Left kidney (tissue), 8 donors: ENCODE measurements at places on chromosomes 7 and 10. TPM values are rescaled to one million over a fixed set of nuclear protein-coding genes. Genes with fewer than 3 reads are reported as not detected.

DNA sequence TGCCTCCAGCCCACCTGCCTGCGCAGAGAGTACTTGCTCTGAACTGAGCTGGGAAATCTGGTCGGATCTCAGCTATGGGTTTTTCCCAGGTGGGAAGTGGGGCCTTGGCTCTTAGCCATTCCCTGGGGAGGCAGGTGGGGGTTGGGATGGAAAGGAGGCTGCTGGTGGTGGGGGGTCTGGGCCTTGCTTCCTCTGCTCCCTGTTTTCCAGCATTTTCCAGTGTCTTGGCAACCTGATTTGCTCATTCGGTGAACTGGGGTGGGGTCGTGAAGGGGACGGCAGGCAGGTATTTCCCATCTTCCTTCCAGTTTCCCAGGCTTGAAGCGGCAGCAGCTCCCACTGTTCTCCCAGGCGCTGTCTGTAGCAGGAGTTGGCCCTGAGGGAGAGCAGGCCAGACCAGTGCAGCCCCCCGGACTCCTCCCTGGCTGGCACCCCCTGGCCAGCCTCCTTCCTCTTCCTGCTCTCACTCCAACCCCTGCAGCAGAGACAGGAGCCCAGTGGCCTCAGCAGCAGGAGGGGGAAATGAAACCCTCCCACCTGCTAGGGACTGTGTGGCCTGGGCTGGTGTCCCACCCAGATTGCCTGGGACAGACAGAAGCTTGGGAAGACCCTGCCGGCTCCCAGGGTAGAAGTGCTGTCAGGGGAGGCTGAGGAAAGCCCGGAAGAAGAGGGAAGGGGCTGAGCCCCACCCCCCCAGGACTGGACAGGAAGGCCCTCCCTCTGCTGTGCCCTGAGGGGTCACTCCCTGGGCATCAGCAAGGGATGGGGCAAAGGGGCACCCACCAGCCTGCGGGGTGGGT, 6.6 kb downstream of the TRIM8 start:
- no peak for DNase-seq

ACHE gene
- 2.7 TPM for polyA plus RNA-seq

DNA sequence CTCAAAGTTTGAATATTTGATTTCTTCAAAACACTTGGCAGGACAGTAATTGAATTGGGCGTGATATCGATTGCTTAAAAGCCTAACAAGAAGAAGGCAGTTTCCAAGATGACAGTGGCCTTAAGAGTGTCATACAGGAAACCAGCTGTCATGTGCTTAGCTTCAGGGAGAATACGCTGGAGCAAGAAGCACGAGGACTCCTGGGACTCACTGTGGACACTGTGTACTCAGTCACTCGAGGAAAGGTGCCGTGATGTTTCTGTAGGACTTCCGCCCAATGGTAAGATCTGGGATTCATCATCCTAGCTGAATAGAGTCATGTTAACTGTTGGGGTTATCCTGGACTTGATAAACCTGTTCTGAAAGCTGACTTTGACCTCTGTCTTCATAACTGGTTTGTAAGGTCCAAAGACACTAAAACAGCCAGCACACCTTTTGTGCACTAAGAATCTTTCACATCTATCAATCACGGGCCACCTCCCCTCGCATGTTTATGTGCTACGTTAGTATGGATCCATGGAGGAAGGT, 113.5 kb downstream of the CELF2 start:
- DNase-seq = no peak

- no peak for DNase-seq
Observed at GRCh38 chr7:91165846-91166230, 98.4 kb upstream of the FZD1 start.
